ENCODE measurements at places on chromosomes 16 and 17.

- no peak for DNase-seq
Measured at GRCh38 chr16:76318565-76318964, 41.4 kb downstream of the CNTNAP4 start.

- DNase-seq, result no peak
Measured at GRCh38 chr17:45226576-45226975, 4.9 kb downstream of the FMNL1 start.

DNA sequence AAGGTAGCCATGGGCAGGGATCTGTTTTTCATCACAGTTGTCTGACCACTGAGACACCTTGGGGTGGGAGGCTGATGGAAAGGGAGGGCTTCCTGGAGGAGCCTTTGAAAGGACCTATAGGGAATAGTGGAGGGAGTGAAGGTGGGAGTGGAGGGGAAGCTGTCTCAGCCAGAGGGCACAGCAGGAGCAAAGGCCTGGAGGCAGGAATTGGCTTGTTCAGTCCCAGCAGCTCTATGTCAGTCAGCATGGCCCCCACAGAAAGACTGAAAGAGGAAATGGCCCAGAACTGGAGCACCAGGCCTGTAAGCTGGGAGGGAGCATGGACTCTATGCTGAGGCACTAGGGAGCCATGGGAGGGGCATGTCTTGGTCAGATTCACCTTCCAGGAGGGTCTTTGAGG, 12.8 kb upstream of the CBFB start:
- no peak for DNase-seq

GRCh38 chr17:306116-306515, 46.5 kb downstream of the RPH3AL start:
- DNase-seq, result no peak

DNA sequence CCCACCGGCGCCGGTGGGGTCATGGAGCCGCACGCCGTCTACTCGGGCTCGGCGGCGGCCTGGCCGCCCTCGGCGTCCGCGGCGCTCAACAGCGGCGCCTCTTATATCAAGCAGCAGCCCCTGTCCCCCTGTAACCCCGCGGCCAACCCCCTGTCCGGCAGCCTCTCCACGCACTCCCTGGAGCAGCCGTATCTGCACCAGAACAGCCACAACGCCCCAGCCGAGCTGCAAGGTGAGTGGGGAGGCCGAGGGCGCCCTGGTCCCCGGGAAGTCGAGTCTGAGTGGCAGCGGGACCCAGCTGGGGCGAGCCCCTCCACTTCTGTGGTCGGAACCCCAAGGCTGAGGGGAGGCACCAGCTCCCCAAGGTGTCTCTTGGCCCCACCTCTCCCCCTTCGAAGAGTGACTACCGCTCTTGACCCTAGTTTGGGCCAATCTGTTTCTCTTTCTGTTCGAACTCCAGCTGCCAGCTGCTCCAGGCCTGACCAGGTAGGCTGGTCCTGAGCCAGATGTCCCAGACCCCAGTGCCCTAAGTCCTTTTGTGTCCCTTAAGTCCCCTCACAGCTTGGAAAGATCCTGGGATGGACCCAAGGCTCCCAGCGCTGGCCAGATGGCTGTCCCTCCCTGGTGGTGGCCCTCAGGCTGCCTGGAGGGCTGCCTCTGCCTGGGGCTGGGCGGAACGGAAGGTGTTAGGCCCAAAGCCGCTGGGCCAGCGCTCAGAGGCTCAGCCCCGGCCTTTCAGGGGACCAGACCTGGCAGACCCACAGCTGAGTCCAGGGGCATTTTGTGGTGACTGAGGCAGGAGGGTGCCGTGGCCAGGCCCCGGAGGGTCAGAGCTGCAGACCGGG, 1.2 kb downstream of the FOXF1 start:
- no peak for DNase-seq

GRCh38 chr17:6683081-6683684, 30.0 kb downstream of the SLC13A5 start:
- no peak for DNase-seq

DNA sequence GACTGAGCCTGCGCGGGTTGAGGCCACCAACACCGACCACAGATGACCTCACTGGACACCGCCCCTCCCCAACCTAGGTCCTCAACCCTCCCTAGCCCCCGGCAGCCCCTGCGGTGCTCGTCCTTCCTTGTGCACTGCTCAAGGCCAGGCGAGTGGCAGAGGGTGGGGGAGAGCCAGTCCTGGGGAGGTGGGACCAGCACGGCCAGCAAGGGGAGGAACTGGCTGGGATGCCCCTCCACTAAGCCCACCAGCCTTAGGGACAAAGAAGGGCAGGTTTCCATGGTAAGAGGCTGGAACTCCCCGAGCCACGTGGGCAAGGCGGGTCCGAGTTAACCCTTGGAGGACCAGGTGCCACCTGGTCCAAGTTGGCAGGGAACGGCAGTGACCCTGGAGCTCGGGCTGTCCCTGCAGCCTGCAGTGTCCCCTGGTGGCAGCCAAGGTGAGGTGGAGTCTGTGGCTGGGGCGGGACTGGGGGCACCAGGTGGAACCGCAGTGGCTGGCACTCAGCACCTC, 9.2 kb downstream of the FSCN2 start:
- no peak for DNase-seq

DNA sequence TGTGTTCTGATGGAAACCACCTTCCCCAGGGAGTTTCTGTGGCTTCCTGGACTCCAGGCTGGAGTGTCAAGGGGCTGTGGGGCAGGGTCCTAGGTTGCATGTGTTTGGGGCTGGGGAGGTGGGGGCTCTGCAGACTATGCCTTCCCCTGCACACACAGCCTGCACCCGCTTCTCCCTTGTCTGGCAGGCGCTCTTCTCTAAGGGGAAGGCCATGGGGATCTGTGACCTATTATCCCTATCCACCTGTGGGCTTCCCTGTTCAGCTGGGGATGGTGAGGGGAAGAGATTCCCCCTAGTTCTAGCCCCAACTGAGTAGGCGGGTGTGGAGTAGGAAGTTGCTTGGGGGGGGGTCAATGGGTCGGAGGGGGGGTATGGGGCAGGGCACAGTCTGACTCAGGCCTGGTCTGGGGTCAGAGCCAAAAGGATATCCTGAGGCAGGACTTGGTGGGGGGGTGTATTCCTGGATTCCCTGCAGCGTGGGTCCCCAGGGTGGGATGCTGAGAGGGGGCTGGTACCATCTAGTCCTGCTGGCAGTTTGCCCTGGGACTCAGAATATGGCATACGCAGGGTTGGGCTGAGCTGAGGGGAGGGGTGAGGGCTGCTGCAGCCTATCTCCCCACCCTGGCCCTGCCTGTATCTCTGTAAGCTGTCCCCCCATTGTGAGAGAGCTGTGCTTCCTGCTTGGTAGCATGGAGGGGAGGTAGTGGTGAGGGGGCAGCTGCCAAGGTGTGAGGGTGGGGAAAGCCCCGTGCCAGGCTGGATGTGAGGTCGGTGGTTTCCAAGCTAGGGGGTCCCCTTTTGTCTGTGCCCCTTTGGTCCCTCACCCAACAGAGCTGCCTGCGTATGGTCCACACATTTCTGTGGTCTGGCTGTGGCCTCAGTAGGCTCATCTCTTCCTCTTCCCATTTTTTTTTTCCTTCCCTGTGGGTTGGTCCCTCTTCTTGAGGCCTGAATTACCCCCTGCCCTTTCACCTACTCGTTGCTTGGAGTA, 14.7 kb downstream of the RARA start:
- DNase-seq, result no peak

GRCh38 chr17:8153031-8153451, 837 bp upstream of the PER1 start:
- DNase-seq, result no peak

GRCh38 chr16:1291576-1291974, 17.9 kb upstream of the UBE2I start:
- DNase-seq, result no peak
